ENCODE measurements at places on chromosomes 1 and 21.
A peak's percentile ranks its signal among the peaks of the same experiment; 100 is the strongest.

DNA sequence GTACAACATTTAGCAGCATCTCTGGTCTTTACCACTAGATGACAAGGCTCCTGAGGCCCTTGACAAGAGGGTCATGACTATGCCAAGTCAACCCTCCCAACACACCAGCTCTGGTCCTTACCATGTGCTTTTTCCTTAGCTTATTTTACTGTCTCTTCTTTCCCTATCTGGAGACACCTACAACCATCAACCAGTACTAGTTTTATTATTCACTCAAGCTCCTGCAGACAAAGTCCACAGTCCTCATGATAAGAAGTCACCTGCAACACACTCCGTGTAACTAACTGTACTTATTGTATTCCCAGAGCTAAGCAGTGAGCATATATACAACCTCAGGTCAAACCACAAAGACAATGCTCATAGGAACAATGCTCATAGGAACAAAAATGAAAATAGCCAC lies 15.3 kb downstream of the PABPC4 start:
- no peak for DNase-seq

- DNase-seq = no peak
Measured at GRCh38 chr1:236685205-236685916, 938 bp upstream of the ACTN2 start.

DNA sequence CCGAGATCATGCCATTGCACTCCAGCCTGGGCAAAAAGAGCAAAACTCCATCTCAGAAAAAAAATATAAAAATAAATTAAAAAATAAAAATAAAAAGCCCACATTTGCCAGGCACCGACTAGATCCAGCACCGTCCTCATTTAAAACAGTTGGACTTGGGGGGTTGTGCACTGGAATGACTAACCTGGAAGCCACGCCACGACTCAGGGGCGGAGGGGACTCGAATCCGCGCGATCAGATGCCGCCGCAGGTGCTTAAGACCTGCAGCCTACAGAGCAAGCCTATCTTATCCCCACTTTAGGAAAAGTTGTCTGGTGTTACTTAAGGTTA lies 38.5 kb downstream of the ZBTB8OS start:
- DNase-seq = no peak

- no peak for DNase-seq
Measured at GRCh38 chr21:36323032-36323431, 3.0 kb downstream of the MORC3 start.

DNA sequence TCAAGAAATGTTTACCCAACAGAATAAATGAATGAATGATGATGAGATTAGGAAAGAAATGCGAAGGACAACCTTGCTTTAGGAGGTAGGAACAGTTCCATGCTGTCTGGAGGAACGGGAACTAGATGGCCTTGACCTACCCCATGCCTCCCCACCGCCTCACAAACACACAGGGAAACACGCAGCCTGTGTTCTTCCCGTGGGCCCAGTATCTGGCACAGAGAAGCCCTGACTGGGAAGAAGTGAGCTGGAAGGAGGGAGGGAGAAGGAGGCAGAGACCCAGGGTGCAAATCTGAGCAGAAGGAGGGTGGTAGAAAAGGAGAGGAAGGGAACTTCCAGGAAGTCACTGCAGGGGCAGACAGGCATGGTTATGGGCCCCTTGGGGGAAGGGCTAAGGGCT lies 3.5 kb upstream of the ADORA1 start:
- no peak for DNase-seq

DNA sequence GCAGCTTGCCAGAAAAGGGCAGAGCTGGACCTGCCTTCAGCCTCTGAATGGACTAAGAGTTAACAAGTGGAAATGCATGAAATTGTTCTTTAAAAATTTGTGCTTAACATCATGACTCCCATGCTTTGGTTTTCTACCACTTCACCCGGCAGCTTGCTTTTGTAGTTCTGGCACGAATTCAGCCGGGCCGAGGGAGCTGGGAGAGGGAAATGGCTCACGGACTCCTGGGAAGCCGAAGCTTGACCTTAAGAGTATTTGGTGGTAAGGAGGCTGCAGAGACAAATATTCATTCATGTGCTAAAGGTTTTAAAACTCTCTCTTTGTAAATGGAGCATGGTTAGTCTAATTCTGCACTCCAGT lies 17.2 kb upstream of the GFI1 start:
- DNase-seq = no peak

- DNase-seq = no peak
Measured at GRCh38 chr1:160127865-160128523, 12.4 kb downstream of the ATP1A2 start.

DNA sequence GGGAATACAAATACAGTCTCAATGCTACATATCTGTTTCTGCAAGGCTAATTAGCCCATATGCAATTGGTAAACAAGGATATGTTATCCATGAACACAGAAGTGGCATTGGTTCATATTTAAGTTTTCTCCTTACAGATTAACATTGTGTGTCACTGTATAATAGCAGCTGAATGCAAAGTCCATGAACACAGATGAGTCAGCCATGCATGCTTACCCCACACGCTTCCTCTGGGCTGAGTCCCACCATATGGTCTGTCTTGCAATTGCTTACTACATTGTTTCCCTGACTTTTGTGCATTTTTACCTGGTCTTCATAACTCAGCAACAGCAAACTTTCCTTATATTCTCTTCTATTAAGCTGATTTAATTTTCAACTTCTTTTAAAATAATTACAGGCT lies 41.5 kb upstream of the TSNAX start:
- no peak for DNase-seq

DNA sequence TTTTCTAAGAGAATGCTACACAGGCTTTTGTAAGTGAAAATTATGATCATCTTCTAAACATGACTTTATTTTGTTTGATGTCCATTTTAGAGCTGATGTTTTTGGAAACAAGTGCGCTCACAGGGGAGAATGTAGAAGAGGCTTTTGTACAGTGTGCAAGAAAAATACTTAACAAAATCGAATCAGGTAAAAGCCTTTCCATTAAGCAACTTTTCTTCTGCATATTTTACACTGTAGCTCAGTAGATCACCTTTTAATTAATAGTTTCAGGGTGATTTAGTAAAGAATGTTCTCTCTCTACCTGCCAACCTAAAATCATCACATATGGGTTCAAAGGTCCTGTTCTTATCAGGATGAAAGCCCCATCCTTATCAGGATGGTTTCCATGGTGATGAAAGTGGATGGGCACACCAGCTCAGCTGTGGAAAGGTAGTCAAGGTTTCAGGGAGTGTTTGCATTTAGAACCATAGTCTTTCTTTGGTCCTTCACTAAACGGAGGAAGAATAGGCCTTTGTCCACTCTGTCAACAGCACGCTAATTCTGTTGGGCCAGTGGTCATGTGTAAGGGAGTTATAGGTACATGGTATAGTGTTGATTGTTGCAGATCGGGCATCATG lies 28.1 kb downstream of the RAB4A start:
- DNase-seq = no peak

GRCh38 chr21:25635310-25635709 lies 3.7 kb upstream of the JAM2 start:
- DNase-seq = no peak

GRCh38 chr1:214550857-214551435 lies 456 bp downstream of the PTPN14 start:
- DNase-seq = no peak

- peak; percentile 18 for DNase-seq
Measured at GRCh38 chr1:226798427-226799411, 59.6 kb upstream of the ITPKB start.

- DNase-seq = no peak
Measured at GRCh38 chr1:39170731-39171667, 33.5 kb upstream of the MACF1 start.

DNA sequence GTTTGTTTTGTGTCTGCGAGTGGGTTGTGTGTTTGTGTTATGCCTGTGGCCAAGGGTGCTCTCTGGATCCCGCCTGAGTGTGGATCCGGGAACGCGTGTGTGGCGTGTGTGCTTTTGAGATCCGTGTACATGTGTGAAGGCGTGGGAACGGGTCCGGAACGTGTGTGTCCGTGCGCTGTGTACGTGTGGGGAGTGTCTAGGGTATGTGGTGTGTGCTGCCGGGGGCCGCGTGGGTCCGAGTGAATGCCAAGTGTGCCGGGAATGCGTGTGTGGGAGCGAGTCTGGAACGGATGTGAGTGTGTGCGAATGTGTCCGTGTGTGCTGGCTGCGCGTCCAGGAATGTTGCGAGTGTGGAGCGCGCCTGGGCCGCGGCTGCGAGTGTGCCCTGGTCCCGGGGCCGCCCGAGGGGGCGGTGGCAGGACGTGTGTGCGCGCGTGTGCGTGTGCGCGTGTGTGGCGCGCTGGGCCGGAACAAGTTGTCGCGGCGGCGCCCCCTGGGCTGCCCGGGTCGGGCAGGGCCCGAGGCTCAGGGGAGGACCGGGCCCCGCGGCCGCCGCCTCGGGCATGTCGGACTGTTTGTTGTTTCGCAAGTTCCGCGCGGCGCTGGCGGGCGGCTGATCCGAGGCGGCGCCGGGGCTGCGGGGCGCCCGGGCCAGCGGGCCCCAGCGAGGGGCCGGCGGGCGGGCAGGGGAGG lies 953 bp downstream of the PTPRU start:
- no peak for DNase-seq

DNA sequence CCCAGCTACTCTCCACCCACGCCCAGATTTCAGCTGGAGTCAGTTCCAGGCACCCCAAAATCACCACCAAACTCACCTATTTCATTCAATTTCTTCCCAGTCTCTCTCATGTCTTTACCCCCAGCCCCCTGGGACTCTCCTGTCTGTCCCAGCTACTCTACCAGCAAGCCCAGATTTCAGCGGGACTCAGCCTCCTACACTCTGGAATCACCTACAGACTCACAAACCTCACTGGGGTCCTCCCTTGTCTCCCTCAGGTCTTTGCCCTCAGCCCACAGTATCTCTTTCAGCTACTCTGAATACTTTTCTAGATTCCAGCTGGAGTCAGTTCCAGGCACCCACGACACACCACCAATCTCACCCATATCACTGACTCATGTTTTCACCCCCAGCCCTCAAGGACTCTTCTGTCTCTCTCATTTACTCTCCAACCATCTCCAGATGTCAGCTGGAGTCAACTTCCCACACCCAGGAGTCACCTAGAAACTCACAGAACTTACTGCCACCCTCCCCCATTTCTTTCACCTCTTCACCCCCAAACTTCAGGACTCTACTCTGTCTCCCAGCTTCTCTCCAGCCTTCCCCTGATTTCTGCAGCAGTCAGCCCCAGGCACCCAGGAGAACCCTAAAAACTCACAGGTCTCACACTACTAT lies 1529.3 kb upstream of the TPTE start:
- no peak for DNase-seq

- DNase-seq = no peak
Measured at GRCh38 chr21:34363733-34364132, at the start of gene KCNE2. Gene KCNE2, plus strand, starts transcription at chr21:34364006. Its CDS starts 6,473 bp downstream, at chr21:34370479.

GRCh38 chr1:47210666-47211065 lies 20.8 kb upstream of the PDZK1IP1 start:
- DNase-seq = no peak

GRCh38 chr1:167854184-167854583 lies 59.8 kb downstream of the ADCY10 start:
- DNase-seq = no peak

- no peak for DNase-seq
Measured at GRCh38 chr21:32332463-32332951, 33.9 kb downstream of the MRAP start.

DNA sequence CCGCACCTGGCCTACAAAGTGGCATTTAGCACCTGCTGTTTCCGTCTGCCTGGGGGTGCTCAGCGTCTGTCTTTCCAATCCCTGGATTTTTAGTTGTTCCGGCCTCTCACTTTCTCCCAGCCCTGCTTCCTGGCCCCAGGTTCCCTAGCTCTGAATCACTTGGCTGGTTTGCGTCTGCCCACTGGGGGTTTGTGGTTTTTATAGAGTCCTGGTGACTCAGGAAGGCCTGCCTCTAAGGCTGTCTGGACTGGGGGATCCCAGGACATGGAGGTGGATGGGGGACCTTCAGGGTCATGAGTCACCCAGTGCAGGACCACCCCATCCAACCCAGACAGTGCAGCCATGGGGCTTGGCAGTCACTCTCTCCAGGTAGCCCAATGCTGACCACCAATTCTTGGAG lies 53.5 kb downstream of the MRPL37 start:
- no peak for DNase-seq

- DNase-seq = no peak
Measured at GRCh38 chr1:44947774-44948311, 38.6 kb downstream of the EIF2B3 start.

DNA sequence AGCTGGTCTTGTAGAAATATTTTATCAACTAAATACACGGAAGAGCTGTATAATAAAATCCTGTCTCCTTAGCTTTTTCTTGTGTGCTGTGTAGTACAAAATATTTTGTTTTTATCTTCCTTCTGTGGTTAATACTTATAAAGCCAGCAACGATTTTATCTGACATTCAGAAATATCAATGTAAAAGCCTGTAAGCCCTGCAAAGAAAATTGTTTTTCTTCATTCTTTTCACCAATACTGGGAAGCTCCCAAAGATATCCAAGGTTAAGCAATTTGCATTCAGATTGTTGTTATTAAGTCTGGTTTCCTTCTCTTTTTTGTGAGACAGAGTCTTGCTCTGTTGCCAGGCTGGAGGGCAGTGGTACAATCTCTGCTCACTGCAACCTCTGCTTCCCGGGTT lies 38.0 kb upstream of the KIF26B start:
- no peak for DNase-seq

DNA sequence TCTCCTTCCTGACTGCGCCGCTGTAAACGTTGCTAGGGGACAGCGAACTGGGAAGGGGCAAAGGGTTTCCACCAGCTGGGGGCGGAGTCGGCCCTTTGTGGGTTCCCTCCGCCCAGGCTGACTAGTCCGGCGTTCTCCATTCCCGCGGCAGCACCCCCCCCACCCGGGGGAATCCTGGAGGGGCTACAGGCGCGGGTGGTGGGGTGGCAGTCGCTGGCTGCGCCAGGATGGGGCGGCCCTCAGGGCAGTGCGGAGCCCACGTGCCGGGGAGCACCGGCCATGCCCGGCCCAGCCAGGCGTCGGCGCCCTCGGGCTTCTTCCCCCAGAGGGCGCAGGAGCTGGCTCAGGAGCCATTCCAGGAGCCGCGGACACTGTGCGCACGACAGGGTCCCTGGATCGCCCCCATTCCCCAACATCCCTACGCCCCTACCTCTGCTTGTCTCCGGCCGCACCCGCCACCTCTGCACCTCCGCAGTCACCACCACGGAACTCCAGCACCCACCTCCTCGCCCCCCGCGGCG lies 476 bp downstream of the BATF3 start:
- no peak for DNase-seq

GRCh38 chr21:38355992-38356781 lies 99.4 kb downstream of the KCNJ15 start:
- DNase-seq = peak; percentile 53

GRCh38 chr1:43104027-43104763 lies 67.9 kb downstream of the EBNA1BP2 start:
- no peak for DNase-seq

- no peak for DNase-seq
Measured at GRCh38 chr1:240128366-240128765, 36.7 kb downstream of the FMN2 start.

GRCh38 chr1:51445351-51446090 lies 73.5 kb downstream of the EPS15 start:
- no peak for DNase-seq
